ENCODE measurements at places on chromosomes 5 and 9.

- DNase-seq: no peak
These were observed 132.4 kb upstream of the OTULINL start for GRCh38 chr5:14449052-14449661.

GRCh38 chr5:143699121-143699520 lies 112.8 kb upstream of the HMHB1 start:
- no peak for DNase-seq

- DNase-seq: no peak
These were observed 55.9 kb upstream of the IL6ST start for GRCh38 chr5:56050551-56051255.

- no peak for DNase-seq
These were observed 14.2 kb downstream of the RUFY1 start for GRCh38 chr5:179564526-179564925.

DNA sequence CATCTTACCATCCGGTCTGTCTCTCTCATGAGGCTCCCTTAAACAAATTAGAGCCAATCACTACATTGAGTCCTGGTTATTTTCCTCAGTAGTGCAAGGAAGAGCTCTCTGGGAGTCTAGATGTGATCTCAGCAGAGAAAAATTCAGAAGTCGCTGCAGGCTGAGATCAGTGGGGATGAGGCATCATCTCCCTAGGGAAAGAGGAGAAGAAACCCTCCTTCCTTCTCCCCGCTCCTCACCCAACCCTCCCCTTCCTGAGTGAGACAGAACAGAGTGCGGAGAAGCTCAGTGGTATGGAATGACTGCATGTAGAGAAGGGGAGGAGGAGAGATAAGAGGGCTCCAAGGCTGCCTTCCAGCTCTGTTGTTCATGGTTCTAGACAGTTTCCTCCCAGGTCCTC lies 80.5 kb downstream of the PAPPA start:
- no peak for DNase-seq

GRCh38 chr9:76873821-76874220 lies 32.1 kb downstream of the PRUNE2 start:
- DNase-seq: no peak

DNA sequence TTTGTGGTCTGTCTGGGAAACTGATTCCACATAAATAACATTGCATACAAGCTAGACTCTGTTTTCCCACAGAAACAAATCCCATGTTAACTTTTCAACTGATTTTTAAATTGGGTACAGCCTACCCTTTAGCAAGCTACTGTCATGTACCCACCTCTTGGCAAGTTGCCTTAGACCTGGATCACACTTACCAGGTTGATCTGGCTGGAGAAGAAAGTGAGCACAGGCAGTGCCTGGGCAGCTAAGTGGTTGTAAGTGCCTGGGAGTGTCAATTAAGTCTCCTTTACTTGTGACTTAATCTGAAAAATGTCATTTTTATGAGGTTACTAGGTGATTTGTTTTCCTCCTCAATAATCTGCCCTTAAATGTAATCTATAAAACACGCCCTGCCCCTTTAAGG lies 336.4 kb downstream of the ARL15 start:
- no peak for DNase-seq

GRCh38 chr5:15763754-15764153 lies 263.8 kb downstream of the FBXL7 start:
- no peak for DNase-seq

DNA sequence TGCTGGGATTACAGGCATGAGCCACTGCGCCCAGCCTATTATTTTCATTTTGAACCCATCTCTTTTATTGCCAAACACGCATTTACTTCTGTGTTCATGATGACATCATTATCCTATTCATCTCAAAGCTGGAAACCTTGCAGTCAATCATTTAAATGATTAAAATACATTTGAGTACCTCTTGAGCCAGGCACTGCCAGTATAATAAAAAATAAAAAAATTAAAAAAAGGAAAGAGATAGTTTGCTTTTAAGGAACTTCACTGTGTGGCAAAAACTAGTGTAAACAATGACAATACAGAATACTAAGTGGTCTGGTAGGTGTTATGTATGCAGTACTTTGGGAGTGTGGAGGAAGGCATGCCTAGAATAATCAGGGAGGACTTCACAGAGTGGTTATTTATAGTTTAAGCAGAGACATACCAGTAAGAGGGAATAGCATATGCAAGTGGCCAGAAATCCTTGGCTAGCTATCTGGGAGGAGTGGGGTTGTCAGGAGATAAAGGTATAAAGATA lies 8.6 kb downstream of the NSD1 start:
- DNase-seq: no peak

- DNase-seq: no peak
These were observed 317.9 kb upstream of the MEF2C start for GRCh38 chr5:89200899-89201298.

DNA sequence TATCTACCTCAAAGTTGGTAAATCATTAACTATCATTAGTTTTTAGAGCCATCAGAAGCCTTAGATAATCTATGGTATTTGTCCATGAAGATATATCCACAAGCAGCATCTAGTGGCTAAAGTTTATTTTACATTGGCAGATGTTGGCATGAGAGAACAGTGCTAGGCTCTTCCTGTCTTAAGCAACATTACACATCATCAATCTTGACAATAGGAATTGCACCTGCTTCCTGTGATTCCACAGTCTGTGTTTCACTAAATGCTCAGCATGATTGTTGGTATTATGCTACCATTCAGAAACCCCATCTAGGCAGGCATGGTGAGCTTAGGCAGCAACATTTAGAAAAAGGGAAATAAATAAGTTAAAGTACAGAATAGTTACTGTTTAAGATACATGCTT lies 246.6 kb downstream of the SLCO4C1 start:
- no peak for DNase-seq

- DNase-seq: no peak
These were observed 17.4 kb downstream of the LMNB1 start for GRCh38 chr5:126794157-126794828.

GRCh38 chr5:1516615-1517601 lies 6.9 kb downstream of the LPCAT1 start:
- DNase-seq: no peak

DNA sequence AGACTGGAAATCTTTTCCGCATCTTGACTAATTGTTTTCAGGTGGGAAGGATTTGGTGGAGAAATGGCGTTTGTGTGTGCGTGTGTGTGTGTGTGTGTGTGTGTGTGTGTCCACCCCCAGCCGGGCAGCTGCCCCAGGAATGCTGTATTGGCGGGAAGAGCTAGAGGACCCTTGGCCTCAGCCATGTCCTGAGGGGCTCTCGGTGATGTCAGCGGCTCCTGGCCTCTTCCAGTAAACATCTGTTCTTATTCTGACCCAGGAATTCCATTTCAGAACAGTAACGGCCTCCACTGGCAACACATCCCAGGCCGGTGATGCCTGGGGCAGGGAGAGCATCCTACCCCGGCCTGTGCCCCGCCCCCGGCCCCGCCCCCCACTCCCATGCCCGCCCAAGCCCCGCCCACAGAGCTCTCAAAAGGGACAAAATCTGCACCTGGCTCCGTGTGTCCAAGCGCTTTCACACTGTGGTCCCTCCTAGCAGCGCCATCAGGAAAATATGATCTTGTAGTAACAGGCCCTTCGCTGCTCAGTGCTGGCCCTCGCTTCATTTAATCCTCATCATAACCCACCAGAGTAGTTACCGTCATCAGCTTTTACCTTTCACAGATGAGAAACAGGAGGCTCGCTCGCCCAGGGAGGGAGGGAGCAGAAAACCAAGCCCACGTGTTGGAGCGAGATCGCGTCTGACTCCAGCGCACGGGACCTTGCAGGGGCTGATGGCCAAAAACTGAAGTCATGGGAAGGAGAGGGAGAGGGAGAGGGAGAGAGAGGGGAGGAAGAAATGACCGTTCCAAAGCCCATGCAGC lies 18.9 kb downstream of the ADAMTS2 start:
- no peak for DNase-seq

Measured in esophagus squamous epithelium (tissue), 5 donors.